ENCODE measurements at places on chromosomes 2 and 18. TPM values are rescaled to one million over a fixed set of nuclear protein-coding genes. Genes with fewer than 3 reads are reported as not detected.
A peak's percentile ranks its signal among the peaks of the same experiment; 100 is the strongest.

The SCYGR6 gene
- not detected for polyA plus RNA-seq

The SCYGR4 gene
- not detected for polyA plus RNA-seq

The ALK gene
- not detected for polyA plus RNA-seq

The GKN2 gene
- not detected for polyA plus RNA-seq

GRCh38 chr2:169106563-169107545 is 37.5 kb downstream of the DHRS9 start:
- DNase-seq: no peak

GRCh38 chr18:21191596-21192307 is 50.3 kb upstream of the GREB1L start:
- peak; percentile 40 for DNase-seq

- DNase-seq: no peak
Measured at GRCh38 chr2:66539452-66539851, 104.5 kb downstream of the MEIS1 start.
